C1 segment of cervical spinal cord (tissue), 14 donors: ENCODE measurements at places on chromosomes 2 and 18.

GRCh38 chr2:20232837-20233207 lies 7.9 kb upstream of the SDC1 start:
- DNase-seq = no peak

- DNase-seq = no peak
Observed at GRCh38 chr2:23746141-23746863, 180.6 kb downstream of the ATAD2B start.

DNA sequence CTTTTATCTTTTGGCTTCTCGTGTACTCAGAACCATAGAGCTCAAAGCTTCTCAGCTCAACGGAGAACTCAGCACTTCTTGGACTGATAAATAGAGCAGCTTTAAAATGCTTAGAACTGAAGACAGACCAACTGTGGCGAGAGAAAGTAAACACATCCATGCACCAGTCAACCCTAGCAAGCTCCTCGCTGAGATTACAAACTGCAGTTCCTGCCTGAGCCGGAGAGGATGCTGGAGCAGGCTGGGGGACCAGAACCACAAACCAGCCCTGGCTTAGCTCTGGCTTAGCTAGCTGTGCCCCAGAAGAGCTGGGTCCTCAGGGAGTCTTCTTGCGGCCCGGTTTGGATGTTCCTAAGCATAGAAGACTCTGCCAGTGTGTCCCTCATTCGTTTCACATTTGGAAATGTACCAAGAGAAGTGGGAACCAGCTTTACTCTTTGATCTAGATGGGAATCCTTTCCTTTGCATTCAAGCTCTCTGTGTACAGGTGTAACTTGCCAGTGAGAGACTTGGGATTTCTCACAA lies 5.6 kb downstream of the PAX8 start:
- no peak for DNase-seq

- no peak for DNase-seq
Observed at GRCh38 chr2:176483476-176483875, 214.2 kb downstream of the MTX2 start.
